Activated CD8-positive, alpha-beta T cell treated with anti-CD3 and anti-CD28 coated beads for 36 hours (primary cell): ENCODE measurements at places on chromosomes 5 and 9. TPM values are rescaled to one million over a fixed set of nuclear protein-coding genes. Genes with fewer than 3 reads are reported as not detected.
A peak's percentile ranks its signal among the peaks of the same experiment; 100 is the strongest.

NUTM2G gene
- total RNA-seq: not detected

SNCAIP gene
- not detected for total RNA-seq

VCAN gene
- total RNA-seq: not detected

ZNG1A gene
- total RNA-seq: 47.4 TPM

TNFSF15 gene
- total RNA-seq: 0.23 TPM

PGM5 gene
- not detected for total RNA-seq

WDR38 gene
- total RNA-seq: not detected

GRXCR2 gene
- not detected for total RNA-seq

PRUNE2 gene
- 0.72 TPM for total RNA-seq

PTBP3 gene
- 120 TPM for total RNA-seq

DNA sequence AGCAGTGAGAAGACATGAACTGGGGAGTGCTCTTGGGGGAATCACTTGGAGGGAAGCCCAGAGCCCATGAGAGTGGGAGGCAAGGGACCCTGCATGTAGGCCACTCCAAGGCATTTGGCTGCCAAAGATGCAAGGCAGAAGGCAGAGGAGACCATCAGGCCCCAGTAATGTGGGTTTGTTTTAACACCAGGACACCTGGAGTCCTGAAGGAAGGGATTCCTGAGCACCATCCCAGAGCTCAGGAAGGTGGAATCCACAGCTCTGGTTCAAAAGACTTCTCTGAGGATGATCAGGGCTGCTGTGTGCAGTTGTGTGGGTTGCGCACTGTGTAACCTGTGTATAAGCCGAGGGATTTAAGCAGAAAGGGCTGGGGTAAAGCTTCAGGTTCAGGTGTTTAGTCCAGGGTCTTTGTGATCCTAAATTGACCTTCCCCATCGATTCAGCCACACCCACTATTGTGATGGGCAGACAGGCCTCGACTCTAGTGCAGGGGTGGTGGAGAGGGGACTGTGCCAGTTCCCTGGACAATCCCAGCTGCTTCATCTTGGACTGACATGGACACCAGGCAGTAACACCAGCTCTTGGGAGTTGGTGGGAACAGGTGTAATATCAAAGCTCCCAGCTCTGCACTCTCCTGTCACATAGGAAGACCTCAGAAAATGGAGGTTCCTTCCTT, 11.0 kb downstream of the B4GALT7 start:
- no peak for DNase-seq

DNA sequence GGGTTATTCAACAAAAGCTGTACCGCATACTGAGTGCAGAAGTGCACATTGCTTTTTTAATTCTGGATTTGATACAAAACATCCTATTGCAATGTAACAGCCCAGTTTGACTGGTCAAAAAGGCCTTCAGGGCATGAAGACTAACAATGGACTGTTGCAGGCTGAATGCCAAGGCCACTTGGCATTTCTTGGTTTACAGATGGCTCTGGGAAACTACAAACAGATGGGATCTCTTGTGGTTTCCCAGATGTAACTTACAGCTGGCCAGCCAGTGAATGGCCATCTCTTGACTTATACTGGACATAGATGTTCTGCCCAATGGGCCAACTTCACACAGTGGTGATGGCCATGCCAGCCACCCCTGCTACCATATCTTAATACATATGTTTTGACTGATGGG, 36.8 kb downstream of the UGT3A2 start:
- DNase-seq: no peak

DNA sequence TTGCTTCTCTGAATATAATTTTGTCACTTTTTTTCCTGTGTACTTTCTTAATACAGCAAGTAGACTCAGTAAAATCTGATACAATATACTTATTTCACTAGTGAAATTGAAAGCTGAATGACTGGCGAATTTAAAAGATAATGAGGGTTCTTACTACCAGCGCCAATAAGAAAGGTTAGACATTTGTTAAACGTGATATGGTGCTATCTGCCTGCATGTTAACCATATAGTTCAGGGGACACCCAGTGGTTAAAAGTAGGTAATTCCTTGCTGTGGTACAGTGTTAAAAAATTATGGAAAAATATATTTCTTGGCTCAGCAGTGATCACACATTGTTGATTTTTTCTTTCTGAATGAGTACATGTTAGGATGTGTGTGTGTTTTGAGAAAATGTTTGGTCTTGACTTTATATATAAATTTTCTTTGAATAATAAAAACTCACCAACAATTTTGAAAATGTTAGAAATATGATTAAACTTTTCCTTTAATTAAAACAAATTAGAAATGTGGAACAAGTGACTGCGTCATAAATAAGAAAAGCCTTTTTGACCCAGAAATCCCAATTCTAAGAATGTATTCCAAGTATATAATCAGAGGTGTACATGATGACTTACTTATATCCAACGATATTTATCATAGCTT, 25.8 kb downstream of the CAST start:
- no peak for DNase-seq

DNA sequence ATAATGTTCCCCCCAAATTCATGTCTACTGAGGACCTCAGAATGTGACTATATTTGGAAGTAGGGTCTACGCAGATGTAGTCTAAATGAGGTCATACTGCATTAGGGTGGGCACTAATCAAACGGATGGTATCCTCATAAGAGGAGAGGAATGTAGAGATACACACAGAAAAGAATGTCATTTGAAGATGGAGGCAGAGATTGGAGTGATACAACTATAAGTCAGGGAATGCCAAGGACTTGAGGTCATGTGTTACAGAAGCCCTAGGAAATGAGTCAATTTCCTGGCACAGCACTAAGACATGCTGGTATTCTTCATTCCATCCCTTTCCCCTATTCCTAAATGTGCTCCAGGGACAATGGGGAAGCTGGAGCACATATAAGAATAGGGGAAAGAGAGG, 758 bp upstream of the PDCD1LG2 start:
- DNase-seq: no peak

DNA sequence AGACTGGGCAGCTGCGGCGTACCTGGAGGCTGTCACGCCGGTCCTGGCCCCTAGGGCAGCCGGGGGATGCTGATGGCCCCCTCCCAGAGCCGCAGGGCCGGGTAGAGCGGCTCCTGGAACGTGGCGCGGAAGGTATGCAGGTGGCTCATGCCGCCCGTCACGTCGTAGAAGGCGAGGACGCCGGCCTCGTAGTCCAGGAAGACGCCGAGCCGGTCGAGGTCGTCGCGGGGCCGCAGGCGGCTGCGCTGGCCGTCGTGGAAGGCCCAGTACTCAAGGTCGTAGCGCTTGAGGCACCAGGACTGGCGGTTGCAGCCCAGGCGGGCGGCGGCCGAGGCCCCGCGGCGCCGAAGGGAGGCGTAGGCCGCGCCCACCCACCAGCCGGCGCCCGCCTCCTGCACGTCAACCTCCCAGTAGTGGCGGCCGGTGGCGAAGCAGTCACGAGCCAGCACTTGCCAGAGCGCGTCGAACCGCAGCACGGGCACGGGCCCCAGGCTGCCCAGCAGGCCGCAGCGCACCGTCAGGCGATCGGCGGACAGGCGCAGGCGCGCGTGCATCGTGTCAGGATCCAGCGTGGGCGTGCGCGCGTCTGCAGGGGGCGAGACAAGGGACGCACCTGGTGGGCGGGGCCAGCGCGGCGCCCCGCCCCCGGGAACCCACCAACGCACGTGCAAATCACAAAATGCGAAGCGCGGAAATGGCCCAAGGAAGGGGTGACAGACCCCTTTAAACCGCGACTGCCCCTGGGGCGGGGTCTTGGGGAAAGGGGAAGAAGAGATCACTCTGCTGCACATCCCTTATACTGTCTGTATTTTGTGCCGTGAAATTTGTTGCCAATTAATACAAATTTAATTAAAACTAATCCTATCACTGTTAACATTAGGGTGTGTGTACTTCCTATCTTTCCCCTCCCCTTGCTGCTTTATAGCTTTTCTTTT, 31.2 kb downstream of the NANS start:
- peak; percentile 27 for DNase-seq

- no peak for DNase-seq
Observed at GRCh38 chr9:86093788-86094555, 5.4 kb downstream of the GOLM1 start.

DNA sequence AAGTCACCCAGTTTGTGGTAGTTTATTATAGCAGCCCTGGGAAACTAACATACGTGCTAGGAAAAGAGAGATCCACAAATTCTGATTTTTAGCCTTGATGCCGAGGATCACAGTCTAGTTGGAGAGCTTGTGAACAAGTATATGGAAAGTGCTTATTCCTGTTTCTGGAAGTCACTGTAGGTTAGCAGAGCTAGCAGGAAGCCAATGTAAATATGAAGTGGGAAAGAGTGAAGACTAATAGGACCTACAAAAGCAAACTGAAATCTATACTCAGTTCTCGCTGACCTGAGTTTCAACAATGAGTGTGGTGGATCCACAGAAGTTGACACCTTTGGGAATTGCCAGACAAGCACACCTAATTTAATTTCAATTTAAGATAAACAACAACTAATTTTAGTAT, 254.9 kb downstream of the PLK2 start:
- no peak for DNase-seq

DNA sequence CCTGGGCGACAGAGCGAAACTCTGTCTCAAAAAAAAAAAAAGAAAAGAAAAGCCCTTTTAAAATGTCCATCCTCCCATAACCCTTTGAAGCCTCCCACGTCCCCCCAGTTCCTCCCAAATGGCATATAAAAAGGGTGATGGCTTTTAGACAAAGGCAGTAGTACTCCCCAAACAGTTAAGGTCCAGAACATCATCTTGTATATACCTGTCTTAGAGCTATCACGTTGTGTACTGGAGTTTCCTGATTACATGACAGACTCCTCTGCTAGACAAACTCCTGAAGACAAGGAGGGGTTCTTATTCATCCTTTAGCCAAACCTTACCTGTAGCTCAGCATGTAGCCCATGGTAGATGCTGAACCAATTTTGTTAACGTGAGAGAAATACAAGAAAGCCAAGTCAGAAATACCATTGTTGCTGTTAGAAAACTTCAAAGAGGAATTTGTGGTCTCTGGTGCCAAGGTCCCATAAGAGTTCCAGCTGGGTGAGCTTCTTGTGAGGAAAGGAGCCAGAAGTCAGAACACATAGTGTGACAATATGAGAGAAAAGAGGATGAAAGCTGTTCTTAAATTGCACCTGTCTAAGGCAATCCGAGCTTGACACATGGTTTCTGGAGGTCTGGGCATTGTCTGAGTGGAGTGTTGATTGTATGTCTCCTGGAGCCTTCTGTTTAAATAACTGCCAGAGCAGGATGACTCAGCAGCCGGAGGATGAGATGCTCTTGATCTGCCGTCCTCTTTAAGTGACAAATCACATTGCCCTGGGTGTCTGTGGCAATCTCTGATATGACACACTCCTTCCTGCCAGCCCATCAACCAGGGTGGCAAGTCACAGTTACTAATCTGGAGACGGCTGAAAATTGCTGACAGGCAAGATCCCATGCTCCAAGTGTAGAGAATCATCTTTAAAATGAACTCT, 69.1 kb downstream of the ARRDC3 start:
- peak; percentile 95 for DNase-seq

GRCh38 chr9:35350827-35351549, 138.9 kb upstream of the RUSC2 start:
- no peak for DNase-seq

- DNase-seq: no peak
Observed at GRCh38 chr5:53009816-53010215, 20.7 kb downstream of the ITGA2 start.

DNA sequence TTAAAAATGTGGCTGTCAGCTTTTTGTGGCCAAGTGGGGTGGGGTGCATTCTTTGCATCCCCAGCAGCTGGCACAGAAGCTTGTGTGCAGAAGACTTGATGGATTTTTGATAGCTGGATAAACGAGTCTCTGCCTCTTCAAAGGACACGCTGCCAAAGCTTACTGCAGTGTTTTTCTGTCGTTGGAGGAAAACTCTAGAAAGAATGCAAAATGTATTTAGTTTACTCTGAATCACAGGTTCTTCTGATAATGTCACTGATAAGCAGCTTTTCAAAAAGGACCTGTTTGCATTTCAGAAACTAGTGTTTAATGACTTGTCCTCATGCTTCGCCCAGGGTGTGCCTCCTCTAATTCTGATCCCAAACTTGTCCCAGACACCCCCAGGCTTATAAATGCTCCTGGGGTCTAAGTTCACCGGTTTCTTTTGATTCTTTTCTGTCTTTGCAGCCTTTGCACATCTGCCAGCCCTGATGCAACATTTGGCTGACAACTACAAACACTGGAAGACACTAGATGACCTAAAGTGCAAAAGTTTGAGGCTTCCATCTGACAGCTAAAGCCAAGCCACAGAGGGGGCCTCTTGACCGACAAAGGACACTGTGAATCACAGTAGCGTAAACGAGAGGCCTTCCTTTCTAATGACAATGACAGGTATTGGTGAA, 66.0 kb downstream of the WDR41 start:
- no peak for DNase-seq

- peak; percentile 59 for DNase-seq
Observed at GRCh38 chr5:80255431-80255810, 427 bp downstream of the SERINC5 start.

- no peak for DNase-seq
Observed at GRCh38 chr5:9059920-9060691, 485.8 kb downstream of the SEMA5A start.

DNA sequence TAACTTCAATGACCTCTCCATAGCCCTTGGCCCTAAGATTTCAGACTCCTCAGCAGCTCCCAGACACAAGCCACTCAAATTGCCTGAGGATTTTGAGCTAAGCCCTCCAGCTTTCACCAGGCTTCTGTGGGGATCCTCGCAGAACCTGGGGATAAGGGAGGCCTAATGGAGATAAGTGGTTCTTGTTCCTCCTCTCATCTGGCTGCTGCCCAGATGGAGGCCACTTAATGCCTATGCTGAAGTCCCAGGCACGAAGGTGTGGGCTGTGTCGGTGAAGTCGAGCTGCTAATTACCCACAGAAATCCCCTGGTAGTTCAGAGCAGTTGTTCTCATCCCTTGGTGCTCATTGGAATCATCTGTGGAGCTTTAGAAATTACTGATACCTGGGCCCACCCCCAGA, 10.3 kb upstream of the FAT2 start:
- no peak for DNase-seq

- no peak for DNase-seq
Observed at GRCh38 chr5:33921002-33921401, 15.2 kb upstream of the RXFP3 start.

GRCh38 chr5:38258042-38258318, 379 bp upstream of the EGFLAM start:
- DNase-seq: no peak

DNA sequence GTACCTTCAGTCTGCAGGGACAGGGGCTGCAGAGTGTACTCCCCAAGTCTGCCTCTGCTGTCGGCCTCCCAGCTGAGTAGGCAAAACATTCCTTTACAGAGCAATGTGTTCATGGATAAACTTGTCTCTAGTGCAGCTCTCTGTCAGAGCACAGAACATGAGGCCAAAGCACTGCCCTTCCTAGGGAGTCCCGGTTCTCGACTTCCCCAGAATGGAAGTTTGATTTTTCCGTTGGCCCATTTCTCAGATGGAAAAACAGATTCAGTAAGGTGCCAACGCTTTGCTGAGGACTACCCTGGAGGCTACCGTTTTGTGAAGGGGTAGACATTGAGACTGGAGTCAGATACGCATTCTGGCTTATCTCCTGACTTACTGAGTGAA, 422 bp upstream of the TRIM32 start:
- DNase-seq: peak; percentile 12
